Mesothelial cell of epicardium (in vitro differentiated cells): ENCODE measurements at places on chromosomes 12 and 14. TPM values are rescaled to one million over a fixed set of nuclear protein-coding genes. Genes with fewer than 3 reads are reported as not detected.
A peak's percentile ranks its signal among the peaks of the same experiment; 100 is the strongest.

METTL1 gene
- total RNA-seq: 31.3 to 32.3 TPM (median 32.1 TPM) in 3 replicates

KRT6A gene
- 1.2 TPM in 1 of 3 replicates, not detected in the others for total RNA-seq

PRB2 gene
- not detected in 3 replicates for total RNA-seq

KRT82 gene
- total RNA-seq: not detected in 3 replicates

IGFBP6 gene
- total RNA-seq: 70.3 to 77.2 TPM (median 75.6 TPM) in 3 replicates

BBOF1 gene
- total RNA-seq: 6.6 to 8.4 TPM (median 7.1 TPM) in 3 replicates

CDK17 gene
- 38.9 to 40.5 TPM (median 39.1 TPM) in 3 replicates for total RNA-seq

CTSG gene
- total RNA-seq: not detected in 3 replicates

CNTN1 gene
- 17.8 to 22.4 TPM (median 20.7 TPM) in 3 replicates for total RNA-seq

CPM gene
- total RNA-seq: 1.1 to 2.2 TPM (median 2.2 TPM) in 3 replicates

- no peaks in the 10 kb centered on the region for H3K27me3 ChIP-seq
- H3K4me1 ChIP-seq: peaks cover 26% of the 10 kb centered on the region
- no peak for DNase-seq
- peak overlapping the region; percentile 87 for H3K27ac ChIP-seq
- peaks cover 23% of the 10 kb centered on the region for H3K36me3 ChIP-seq
Observed at GRCh38 chr12:121812320-121812871, 8.6 kb downstream of the SETD1B start.

GRCh38 chr12:11863988-11864387 is 206.8 kb upstream of the BCL2L14 start:
- H3K27ac ChIP-seq: peak overlapping the region; percentile 44
- no peak overlapping the region for H3K4me3 ChIP-seq
- no peaks in the 10 kb centered on the region for H3K27me3 ChIP-seq
- H3K36me3 ChIP-seq: peaks cover 45% of the 10 kb centered on the region

- peaks cover 4% of the 10 kb centered on the region for H3K4me1 ChIP-seq
- H3K27me3 ChIP-seq: no peaks in the 10 kb centered on the region
- H3K27ac ChIP-seq: no peak overlapping the region
- no peak overlapping the region for H3K4me3 ChIP-seq
Observed at GRCh38 chr14:85358136-85358785, 171.7 kb upstream of the FLRT2 start.

DNA sequence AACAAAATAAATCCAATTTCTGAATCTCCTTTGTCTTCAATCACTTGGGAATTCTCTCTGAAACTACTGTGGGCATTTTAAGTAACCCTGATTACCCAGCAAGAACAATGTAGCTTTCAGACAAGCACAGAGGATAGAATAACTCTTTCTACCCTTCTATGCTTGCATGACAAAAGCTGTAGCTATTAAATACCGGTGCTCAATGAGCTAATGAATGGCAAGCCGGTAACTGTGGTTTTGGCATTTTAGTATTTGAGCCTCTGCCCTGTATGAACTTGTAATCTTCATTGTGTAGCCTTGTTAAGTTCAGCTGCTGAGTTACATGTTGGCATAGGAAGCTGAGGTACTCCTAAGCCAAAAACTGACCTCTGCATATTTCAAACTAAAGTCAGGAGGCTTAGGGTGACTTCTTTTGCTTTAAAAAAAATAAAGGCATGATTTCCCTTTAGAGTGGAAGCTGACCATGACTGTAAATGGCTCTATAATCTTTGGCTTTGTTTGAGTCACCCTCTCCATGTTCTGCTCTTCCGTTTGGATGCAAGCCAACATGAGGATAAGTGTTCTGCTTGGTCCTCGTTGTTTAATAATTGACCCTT is 171.0 kb upstream of the HIF1A start:
- no peak for DNase-seq
- peaks cover 42% of the 10 kb centered on the region for H3K4me1 ChIP-seq
- H3K36me3 ChIP-seq: no peaks in the 10 kb centered on the region
- H3K27me3 ChIP-seq: no peaks in the 10 kb centered on the region
- peak overlapping the region; percentile 17 for H3K27ac ChIP-seq
- no peak overlapping the region for H3K4me3 ChIP-seq

DNA sequence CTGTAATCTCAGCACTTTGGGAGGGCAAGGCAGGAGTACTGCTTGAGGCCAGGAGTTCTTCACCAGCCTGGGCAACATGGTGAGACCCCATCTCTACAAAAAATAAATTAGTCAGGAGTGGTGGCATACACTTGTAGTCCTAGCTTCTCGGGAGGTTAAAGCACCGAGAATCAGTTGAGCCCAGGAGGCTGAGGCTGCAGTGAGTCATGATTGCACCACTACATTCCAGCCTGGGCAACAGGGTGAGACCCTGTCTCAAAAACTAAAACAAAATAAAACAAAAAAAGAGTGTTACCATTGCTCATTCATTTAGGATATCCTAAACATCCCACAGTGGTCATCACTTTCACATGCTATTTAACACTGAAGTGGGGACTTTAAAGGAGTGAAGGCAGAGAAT is 7.8 kb downstream of the NEK9 start:
- peaks cover 3% of the 10 kb centered on the region for H3K4me1 ChIP-seq
- DNase-seq: no peak
- H3K4me3 ChIP-seq: no peak overlapping the region
- no peaks in the 10 kb centered on the region for H3K27me3 ChIP-seq

GRCh38 chr14:68616221-68616902 is 176.5 kb downstream of the ZFP36L1 start:
- H3K4me1 ChIP-seq: no peaks in the 10 kb centered on the region
- no peaks in the 10 kb centered on the region for H3K27me3 ChIP-seq
- H3K4me3 ChIP-seq: no peak overlapping the region
- peaks cover 56% of the 10 kb centered on the region for H3K36me3 ChIP-seq

- H3K36me3 ChIP-seq: peaks cover 3% of the 10 kb centered on the region
- no peak for DNase-seq
- peaks cover 4% of the 10 kb centered on the region for H3K27me3 ChIP-seq
- H3K27ac ChIP-seq: no peak overlapping the region
Observed at GRCh38 chr14:104239185-104239775, 100.9 kb downstream of the KIF26A start.

GRCh38 chr12:103012884-103013283 is 55.4 kb downstream of the ASCL1 start:
- DNase-seq: no peak
- H3K27ac ChIP-seq: no peak overlapping the region
- H3K27me3 ChIP-seq: peaks cover 14% of the 10 kb centered on the region
- H3K4me3 ChIP-seq: no peak overlapping the region
- H3K4me1 ChIP-seq: no peaks in the 10 kb centered on the region
- no peaks in the 10 kb centered on the region for H3K36me3 ChIP-seq

DNA sequence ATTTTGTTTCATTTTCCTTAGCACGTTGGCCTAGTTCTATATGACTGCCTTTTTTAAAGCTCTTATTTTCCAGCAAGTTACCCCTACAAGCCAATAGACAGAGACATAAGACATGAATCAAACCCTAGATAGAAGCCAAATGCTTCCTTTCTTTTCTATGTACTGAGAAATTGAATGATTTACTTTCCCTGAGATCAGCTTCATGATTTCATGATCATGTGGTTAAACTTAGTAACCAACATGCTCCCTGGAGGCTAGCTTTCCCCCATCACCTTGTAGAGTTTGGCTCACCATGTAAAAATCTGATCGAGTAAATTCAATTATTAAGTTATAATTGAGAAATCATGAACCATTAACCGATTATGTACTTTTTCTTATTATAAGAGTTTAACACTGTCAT is 148.1 kb upstream of the LRIG3 start:
- H3K4me1 ChIP-seq: peaks cover 44% of the 10 kb centered on the region
- no peak for DNase-seq
- H3K36me3 ChIP-seq: no peaks in the 10 kb centered on the region
- H3K4me3 ChIP-seq: no peak overlapping the region

GRCh38 chr14:102158797-102159196 is 19.1 kb downstream of the WDR20 start:
- no peaks in the 10 kb centered on the region for H3K27me3 ChIP-seq
- peak overlapping the region; percentile 2 for H3K27ac ChIP-seq
- no peak for DNase-seq
- no peaks in the 10 kb centered on the region for H3K36me3 ChIP-seq
- H3K4me3 ChIP-seq: no peak overlapping the region

DNA sequence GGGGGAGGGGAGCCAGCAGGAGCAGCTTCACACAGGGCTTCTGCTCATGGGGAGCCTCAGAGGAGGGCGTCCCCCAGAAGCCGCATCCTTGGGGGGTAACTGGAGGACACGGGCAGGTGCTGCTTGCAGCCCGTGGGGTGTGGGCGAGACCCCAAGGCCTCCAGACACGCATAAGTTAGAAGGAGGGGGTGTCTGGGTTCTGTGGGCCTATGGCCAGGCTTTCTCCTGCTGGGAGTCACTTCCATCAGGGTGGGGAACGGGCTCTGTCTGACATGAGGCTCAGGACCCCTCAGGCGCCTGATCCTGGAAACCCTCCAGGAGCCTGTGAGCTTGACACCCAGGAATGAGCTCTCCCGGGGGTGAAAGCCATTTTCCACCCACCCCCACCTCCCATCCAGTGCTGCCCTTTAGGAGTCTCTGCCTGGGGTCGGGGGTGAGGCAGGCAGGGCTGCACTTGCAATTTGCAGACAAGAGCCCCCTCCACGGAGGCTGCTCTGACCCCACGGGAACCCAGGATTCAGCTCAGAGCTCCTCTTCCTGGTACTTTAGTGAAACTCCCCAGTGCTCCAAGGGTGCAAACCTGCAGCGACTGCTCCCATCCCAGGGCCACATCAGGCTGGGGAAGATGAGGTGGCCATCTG is 325.7 kb downstream of the ADGRD1 start:
- no peak overlapping the region for H3K4me3 ChIP-seq
- H3K36me3 ChIP-seq: no peaks in the 10 kb centered on the region
- H3K27me3 ChIP-seq: peaks cover 23% of the 10 kb centered on the region

GRCh38 chr12:127548123-127548553 is 718.8 kb upstream of the TMEM132C start:
- H3K36me3 ChIP-seq: no peaks in the 10 kb centered on the region
- H3K27me3 ChIP-seq: peaks cover 4% of the 10 kb centered on the region
- H3K27ac ChIP-seq: no peak overlapping the region
- H3K4me3 ChIP-seq: no peak overlapping the region

DNA sequence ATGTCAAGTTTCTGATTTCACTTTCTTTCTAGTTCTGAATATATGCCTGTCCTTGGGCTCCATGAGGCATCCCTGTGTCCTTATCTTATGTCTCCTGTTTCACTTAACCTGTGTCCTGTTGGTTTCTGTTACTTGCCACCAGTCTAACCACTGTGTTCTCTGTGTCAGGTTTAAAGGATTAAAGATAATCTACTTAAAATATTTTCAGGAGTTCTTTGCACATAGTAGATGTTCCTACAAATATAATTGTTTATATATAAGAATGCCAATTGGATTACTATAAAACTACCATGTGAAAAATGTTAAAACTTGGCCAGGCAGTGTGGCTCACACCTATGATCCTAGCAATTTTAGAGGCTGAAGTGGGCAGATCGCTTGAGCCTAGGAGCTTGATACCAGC is 406.4 kb downstream of the CCER1 start:
- H3K27ac ChIP-seq: no peak overlapping the region
- H3K4me3 ChIP-seq: no peak overlapping the region
- H3K4me1 ChIP-seq: peaks cover 27% of the 10 kb centered on the region
- no peaks in the 10 kb centered on the region for H3K36me3 ChIP-seq
- H3K27me3 ChIP-seq: no peaks in the 10 kb centered on the region

GRCh38 chr14:100287202-100287997 is 18.8 kb downstream of the SLC25A29 start:
- H3K4me3 ChIP-seq: no peak overlapping the region
- peaks cover 2% of the 10 kb centered on the region for H3K36me3 ChIP-seq
- H3K27ac ChIP-seq: peak overlapping the region; percentile 43
- peaks cover 8% of the 10 kb centered on the region for H3K4me1 ChIP-seq
- DNase-seq: no peak

- H3K4me3 ChIP-seq: no peak overlapping the region
- H3K4me1 ChIP-seq: peaks cover 26% of the 10 kb centered on the region
- no peak for DNase-seq
Observed at GRCh38 chr12:105113094-105113493, 5.6 kb downstream of the WASHC4 start.

- no peak overlapping the region for H3K4me3 ChIP-seq
- peaks cover 43% of the 10 kb centered on the region for H3K4me1 ChIP-seq
- H3K27ac ChIP-seq: peak overlapping the region; percentile 5
Observed at GRCh38 chr12:42957136-42957535, 367.6 kb upstream of the PRICKLE1 start.

- H3K4me1 ChIP-seq: no peaks in the 10 kb centered on the region
- no peaks in the 10 kb centered on the region for H3K36me3 ChIP-seq
- no peak overlapping the region for H3K4me3 ChIP-seq
- no peak for DNase-seq
Observed at GRCh38 chr14:94857950-94858349, 88.0 kb upstream of the GSC start.

GRCh38 chr14:100734031-100734990 is 7.6 kb downstream of the DLK1 start:
- DNase-seq: no peak
- H3K27ac ChIP-seq: no peak overlapping the region
- H3K4me1 ChIP-seq: peaks cover 23% of the 10 kb centered on the region
- H3K27me3 ChIP-seq: peaks cover 8% of the 10 kb centered on the region
- peaks cover 3% of the 10 kb centered on the region for H3K36me3 ChIP-seq

- H3K36me3 ChIP-seq: no peaks in the 10 kb centered on the region
- DNase-seq: no peak
- no peak overlapping the region for H3K4me3 ChIP-seq
- H3K27ac ChIP-seq: no peak overlapping the region
Observed at GRCh38 chr12:31236998-31237637, 88.8 kb downstream of the SINHCAF start.

GRCh38 chr14:101200650-101201516 is 297.4 kb upstream of the RTL1 start:
- H3K27me3 ChIP-seq: no peaks in the 10 kb centered on the region
- no peak overlapping the region for H3K4me3 ChIP-seq
- H3K27ac ChIP-seq: no peak overlapping the region
- no peaks in the 10 kb centered on the region for H3K4me1 ChIP-seq

DNA sequence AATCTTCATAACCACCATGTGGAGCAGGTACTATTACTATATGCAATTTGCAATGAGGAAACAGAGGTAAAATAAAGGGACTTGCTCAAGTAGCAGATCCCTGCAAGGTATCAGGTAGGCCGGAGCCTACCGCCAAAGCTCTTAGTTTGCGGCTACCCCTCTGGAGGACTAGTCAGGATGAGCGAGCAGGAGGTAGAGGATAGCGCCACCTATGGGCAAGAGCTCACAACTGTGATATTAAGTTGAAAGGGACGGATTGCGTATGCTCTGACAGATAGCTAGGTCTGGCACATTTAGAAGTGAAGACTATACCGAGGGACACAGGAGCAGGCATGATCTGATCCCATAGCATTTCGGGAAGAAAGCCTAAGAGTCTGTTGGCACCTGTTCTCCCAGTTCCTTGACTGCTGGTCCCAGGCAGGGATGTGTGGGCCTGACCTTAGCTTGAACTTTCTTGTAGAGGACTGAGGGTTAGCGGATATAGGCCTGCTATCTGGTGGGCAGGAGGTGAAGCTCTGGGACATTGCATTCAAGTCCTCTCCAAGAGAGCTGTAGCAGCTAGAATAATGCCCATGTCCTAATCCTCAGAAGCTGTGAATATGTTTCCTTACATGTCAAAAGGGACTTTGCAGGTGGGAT is 48.0 kb downstream of the SLC17A8 start:
- no peaks in the 10 kb centered on the region for H3K36me3 ChIP-seq
- H3K4me1 ChIP-seq: peaks cover 26% of the 10 kb centered on the region
- H3K27ac ChIP-seq: no peak overlapping the region
- no peak for DNase-seq
- no peaks in the 10 kb centered on the region for H3K27me3 ChIP-seq
